ENCODE measurements at places on chromosomes 7 and 10.

DNA sequence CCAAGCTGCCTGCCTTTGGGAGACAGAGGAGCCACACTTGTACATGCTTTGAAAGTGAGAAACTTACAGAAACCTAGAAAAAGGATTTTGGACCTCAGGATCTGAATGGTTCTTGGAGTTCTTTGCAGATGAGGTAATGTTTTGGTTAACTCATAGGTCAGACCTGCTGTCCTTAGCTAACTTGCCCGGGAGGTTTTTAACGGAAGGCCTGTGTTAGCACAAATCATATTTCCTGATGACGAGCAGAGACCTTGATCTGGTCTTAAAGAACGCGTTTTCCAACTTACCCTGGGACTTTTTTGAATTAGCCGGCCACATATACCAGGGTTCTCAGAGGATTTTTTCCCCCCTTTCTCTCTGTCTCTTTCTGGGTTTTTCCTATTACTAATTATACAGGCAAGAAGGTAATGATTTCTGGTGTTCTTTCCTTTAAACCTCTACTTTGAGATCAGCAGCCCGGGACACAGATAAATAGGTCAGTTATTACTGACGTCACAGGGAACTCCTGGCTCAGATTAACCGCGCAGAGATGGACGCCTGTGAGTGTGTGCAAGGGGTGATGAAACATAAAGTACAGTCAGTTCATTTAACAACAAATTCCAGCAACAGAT lies 101.7 kb upstream of the KLF6 start:
- H3K4me3 ChIP-seq = no peak overlapping the region
- H3K27me3 ChIP-seq = no peaks in the 10 kb centered on the region
- peaks cover 26% of the 10 kb centered on the region for H3K4me1 ChIP-seq
- peaks cover under 1% of the 10 kb centered on the region for H3K36me3 ChIP-seq

- no peak for DNase-seq
- peaks cover 5% of the 10 kb centered on the region for H3K27me3 ChIP-seq
- H3K4me3 ChIP-seq = no peak overlapping the region
- H3K36me3 ChIP-seq = no peaks in the 10 kb centered on the region
Observed at GRCh38 chr10:113362645-113363091, 190.2 kb upstream of the HABP2 start.

GRCh38 chr7:1885465-1886226 lies 215.6 kb downstream of the ELFN1 start:
- no peak overlapping the region for H3K27ac ChIP-seq
- peaks cover 29% of the 10 kb centered on the region for H3K4me1 ChIP-seq
- peaks cover 20% of the 10 kb centered on the region for H3K36me3 ChIP-seq

DNA sequence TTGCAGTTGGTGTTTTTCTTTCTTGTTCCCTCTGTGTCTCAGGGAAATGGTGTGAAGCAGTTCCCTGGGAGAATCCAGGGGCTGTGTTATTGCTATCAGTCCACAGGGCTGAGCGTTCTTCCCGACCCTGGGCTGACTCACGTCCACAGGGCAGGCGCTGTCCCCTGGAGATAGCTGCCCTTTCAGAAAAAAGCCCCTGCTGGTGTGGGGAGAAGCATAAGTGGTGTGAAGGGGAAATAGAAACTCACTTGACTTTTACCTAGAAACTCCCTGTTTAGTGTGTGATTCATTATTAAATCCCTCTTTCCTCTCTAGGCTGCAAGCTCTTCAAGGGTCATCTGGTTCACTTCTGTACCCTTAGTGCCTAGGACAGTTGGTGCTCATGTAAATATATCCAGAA lies 63.3 kb upstream of the SMNDC1 start:
- H3K4me3 ChIP-seq = peak overlapping the region; percentile 21
- DNase-seq = no peak
- H3K4me1 ChIP-seq = peaks cover 81% of the 10 kb centered on the region
- peak overlapping the region; percentile 61 for H3K27ac ChIP-seq
- peaks cover 1% of the 10 kb centered on the region for H3K36me3 ChIP-seq

DNA sequence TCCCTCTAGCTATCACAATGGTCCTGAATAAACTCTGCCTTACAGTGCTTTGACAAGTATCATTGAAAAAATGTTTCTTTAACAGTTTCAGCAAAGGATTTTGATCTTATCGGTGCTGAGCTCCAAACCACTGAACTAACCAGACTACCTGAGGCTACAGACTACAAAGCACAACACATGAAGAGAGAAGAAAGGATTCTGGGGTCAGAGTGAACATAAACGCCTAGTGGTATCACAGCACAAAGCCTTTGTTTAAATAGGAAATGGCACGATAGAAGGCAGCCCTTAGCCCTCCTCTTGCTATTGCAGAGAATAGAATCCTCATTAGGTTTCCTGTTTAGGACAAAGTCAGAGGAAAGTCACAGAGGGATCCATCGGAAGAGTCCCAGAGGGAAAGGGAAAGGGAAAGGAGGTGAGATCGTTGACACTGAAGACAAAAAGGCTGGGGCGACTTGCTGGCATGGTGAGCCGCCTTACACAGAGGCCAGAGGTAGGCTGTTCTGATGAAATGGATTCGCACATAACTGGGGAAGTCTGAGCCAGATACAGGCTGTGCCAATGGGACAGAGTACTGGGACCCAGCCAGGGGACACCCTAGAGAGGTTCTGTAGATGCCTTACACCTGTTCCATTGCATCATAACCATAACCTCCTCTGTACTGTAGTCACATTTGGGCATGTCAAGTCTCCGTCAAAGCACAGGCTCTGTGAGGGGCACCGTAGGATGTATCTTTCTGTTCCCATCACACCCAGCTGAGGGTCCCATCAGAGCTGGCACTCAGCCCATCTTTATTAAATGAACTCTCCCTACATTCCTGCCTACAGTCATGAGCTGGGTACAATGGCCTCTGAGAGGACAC lies 71.5 kb downstream of the XPNPEP1 start:
- DNase-seq = no peak
- H3K27me3 ChIP-seq = peaks cover 5% of the 10 kb centered on the region
- peaks cover 16% of the 10 kb centered on the region for H3K4me1 ChIP-seq
- no peak overlapping the region for H3K4me3 ChIP-seq
- H3K36me3 ChIP-seq = no peaks in the 10 kb centered on the region
- no peak overlapping the region for H3K27ac ChIP-seq

DNA sequence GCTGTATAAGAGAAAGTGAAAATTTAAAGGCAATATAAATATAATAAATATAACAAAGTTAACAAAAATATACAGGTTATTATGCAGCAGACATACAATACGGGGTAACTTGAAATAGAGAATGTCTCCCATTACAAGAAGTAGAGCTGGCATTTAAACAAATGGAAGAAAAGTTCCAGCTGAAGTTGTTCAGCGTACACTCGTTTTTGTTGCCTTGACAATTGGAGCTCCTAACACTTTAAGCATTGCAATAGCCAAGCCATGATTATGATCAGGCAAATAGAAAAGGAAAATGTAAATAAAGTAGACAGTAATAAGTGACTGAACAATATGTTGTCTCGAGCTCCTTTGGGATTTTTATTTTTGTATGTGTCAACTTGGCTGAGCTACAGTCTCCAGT lies 737.8 kb upstream of the CELF2 start:
- H3K27me3 ChIP-seq = no peaks in the 10 kb centered on the region
- no peak for DNase-seq
- no peaks in the 10 kb centered on the region for H3K4me1 ChIP-seq
- no peaks in the 10 kb centered on the region for H3K36me3 ChIP-seq
- no peak overlapping the region for H3K4me3 ChIP-seq

DNA sequence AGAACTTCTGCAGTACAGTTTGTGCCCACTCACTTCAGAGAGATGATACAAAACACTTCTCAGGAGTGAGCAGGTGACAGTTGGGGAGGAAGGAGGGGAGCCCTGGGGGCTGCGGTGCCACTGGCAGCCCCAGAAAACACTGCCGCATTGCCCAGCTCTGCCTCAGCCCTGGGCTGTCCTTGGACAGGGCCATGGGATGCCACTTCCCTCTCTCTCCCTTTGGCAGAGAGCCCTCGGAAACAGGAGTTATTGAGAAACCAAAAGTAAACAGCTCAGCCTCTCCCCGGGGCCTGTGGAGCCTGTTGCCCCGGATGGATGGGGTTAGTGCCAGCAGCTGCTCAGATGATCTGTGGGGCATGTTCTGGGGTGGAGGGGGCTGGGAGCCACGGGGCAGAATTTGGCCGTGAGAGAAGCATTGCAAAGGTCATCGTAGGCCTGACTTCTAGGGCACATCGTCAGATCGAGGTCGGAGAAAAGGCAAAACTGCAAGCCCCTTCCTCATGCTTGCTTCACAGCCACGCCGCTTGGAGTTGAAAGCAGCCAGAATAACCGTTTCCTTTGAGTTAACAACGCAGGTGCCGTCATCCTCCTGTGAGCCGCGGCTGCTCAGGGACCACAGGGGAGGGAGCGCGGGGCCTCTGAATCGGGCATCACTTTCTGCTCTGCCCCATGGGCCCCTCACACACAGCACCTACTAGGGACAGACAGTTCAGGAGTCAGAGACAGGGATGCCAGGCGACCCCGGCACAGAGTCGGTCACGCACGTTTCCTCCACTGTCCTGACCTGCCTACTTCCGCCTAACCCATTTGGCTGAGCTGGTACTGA lies 256.4 kb downstream of the CAMK1D start:
- no peaks in the 10 kb centered on the region for H3K27me3 ChIP-seq
- peak overlapping the region; percentile 83 for H3K4me3 ChIP-seq
- peak; percentile 59 for DNase-seq
- H3K4me1 ChIP-seq = peaks cover 43% of the 10 kb centered on the region
- peak overlapping the region; percentile 97 for H3K27ac ChIP-seq

DNA sequence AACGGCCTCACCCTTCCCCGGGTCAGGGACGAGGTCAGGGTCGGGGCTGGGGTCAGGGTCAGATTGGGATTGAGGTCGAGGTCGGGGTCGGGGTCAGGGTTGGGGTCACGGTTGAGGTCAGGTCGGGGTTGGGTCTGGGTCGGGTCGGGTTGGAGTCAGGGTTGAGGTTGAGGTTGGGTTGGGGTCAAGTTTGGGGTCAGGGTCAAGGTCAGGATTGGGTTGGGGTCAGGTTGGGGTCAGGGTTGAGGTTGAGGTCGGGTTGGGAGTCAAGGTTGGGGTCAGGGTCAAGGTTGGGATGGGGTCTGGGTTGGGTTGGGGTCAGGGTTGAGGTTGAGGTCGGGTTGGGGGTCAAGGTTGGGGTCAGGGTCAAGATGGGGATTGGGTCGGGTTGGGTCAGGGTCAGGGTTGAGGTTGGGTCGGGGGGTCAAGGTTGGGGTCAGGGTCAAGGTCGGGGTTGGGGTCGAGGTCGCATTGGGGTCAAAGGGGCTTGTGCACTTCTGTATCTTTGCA lies 131.4 kb downstream of the VIPR2 start:
- H3K27ac ChIP-seq = no peak overlapping the region
- peaks cover 9% of the 10 kb centered on the region for H3K4me1 ChIP-seq
- DNase-seq = no peak
- no peak overlapping the region for H3K4me3 ChIP-seq
- no peaks in the 10 kb centered on the region for H3K27me3 ChIP-seq

GRCh38 chr10:126407831-126408230 lies 19.6 kb upstream of the ADAM12 start:
- no peaks in the 10 kb centered on the region for H3K27me3 ChIP-seq
- no peak for DNase-seq
- H3K36me3 ChIP-seq = no peaks in the 10 kb centered on the region
- H3K4me3 ChIP-seq = no peak overlapping the region

DNA sequence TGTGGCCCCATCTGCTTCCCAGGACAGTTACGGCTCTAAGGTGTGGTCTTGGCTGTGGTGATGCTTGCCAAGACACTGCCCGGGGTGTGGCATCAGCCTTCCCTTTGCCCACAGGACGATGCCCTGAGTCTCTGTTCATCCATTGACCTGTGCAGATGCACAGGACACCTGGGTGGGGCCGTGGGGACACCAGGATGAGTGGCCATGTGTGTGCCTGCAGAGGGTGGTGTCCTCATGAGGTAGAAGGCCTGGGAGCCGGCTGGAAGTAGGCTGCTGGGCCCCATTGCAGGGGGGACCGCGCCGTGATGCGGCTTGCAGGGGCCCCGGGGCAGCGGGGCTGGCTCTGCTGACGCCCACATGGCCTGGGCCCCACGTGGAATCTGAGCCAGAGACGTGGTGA lies 22.4 kb upstream of the PWWP2B start:
- no peak overlapping the region for H3K4me3 ChIP-seq
- no peak overlapping the region for H3K27ac ChIP-seq
- no peak for DNase-seq
- H3K4me1 ChIP-seq = no peaks in the 10 kb centered on the region

DNA sequence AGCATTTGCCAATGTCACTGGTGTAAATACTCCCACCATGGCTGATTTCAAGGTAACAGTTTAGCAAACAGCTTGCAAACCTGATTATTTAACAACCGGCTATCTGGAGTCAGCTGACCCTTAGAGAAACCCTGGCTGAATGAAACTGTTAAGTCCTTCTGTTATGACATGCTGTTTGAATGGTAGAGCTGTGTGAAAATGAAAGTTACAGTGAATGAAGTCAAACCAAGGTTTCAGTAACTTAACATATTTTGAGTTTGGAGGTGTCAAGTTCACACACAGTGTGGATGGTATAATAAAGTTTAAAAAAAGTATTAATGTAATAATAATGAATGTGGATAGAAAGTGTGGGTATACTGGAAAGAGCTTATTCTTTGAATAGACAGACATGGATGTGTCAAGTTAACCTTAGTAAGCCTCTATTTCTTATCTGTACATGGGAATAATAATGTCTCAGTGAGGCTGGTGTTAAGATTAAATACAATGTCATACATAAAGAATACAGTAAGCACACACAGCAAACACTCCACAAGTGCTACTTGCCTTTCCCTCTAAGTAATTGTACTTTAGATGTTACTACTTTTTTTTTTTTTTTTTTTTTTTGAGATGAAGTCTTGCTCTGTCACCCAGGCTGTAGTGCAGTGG lies 150.4 kb downstream of the TAX1BP1 start:
- peaks cover 2% of the 10 kb centered on the region for H3K36me3 ChIP-seq
- peaks cover 7% of the 10 kb centered on the region for H3K4me1 ChIP-seq
- DNase-seq = no peak

DNA sequence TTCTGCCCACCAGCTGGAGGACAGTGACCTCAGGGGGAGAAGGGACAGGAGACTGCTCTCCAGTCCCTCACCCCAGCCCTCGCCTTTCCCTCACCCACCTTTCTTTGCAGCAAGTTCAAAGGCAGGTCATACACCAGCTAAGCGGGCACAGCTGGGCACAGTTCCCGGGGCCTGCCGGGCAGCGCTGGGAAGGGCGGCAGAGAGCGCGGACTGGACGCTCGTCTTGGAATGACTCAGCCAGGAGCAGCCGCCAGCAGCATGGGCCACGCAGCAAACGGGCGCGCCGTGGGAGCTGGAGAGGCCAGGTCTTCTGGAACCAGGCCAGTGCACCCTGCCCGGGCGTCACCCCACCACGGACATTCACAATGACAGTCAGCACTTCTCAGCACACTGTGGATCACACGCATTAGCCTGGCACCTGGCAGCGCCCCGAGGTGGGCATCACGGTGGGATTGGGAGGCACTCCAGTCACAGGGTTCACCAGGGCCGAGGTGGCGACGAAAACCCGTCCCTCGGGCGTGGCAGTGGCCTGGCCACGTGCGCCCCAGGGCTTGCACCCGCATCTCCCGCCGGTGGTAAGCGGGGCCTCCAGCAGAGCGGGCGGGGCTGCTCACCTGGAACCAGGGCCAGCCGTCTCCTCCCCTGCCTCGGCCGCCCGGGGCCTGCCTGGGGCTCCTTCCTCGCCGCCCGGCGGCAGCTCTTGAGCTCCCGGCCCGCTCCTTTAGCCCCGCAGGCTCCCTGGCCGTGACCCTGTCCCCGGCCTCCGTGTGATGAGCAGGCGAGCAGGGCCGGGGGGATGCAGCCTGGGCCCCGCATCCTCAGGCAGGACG lies 29.0 kb upstream of the WDFY4 start:
- no peak overlapping the region for H3K4me3 ChIP-seq
- peaks cover 10% of the 10 kb centered on the region for H3K4me1 ChIP-seq
- no peak overlapping the region for H3K27ac ChIP-seq
- H3K36me3 ChIP-seq = no peaks in the 10 kb centered on the region
- H3K27me3 ChIP-seq = peaks cover 38% of the 10 kb centered on the region
- no peak for DNase-seq

Data from activated T-helper 1 cell treated with anti-CD3 and anti-CD28 coated beads, Interleukin-12 subunit alpha, Interleukin-12 subunit beta, Interleukin-2, Interleukin-4 antibody, amounts not matched to agents 30 ng/mL and 10 ng/mL and 1 ng/mL, durations not matched to agents 14 hours and 24 hours and 36 hours (primary cell).